ENCODE measurements at places on chromosomes 3 and 15.

- no peak for DNase-seq
These were observed 4.3 kb upstream of the NR2C2 start for GRCh38 chr3:14943042-14943441.

DNA sequence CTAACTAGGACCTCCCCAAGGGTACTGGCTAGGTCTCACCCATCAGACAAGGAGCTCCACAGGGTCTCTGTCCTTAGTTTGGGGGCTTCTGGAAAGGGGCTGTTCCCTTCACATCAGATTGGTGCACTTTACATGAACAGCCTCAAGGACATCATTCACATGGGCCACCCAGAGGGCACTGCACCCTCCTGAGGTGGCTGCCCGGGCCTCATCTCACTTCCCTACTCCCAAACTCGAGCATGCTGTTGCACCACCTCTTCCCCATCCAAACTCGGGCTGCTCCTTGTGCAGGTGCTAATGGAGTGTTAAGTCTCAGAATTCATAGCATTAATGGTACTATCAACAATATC, 48.1 kb downstream of the RAB11A start:
- no peak for DNase-seq

GRCh38 chr3:175002732-175003143, 143.6 kb downstream of the NAALADL2 start:
- DNase-seq, result no peak

GRCh38 chr3:107740992-107741896, 218.5 kb downstream of the BBX start:
- no peak for DNase-seq

- no peak for DNase-seq
These were observed 257.1 kb upstream of the TRIM42 start for GRCh38 chr3:140420621-140421357.

DNA sequence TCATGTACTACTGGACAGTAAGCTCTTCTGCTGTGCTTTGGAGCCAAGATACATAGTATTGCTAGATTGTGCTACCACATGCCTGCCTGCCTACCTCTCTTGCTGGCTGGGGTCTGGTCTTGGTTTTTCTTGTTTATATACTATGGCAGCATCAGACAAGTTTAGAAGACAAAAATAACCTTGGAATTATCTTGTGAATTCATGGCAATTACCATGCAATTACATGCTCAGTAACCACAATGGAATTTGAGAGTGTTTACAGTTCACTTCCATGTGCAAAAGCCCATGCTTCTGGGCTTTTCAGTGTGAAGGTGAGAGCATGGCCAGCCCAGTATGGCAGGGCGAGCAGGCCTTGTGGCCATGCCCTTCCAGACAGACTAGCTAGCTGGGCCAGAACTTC, 48.0 kb upstream of the C15orf61 start:
- no peak for DNase-seq

GRCh38 chr15:31828594-31828993, 201.7 kb upstream of the CHRNA7 start:
- DNase-seq, result no peak

DNA sequence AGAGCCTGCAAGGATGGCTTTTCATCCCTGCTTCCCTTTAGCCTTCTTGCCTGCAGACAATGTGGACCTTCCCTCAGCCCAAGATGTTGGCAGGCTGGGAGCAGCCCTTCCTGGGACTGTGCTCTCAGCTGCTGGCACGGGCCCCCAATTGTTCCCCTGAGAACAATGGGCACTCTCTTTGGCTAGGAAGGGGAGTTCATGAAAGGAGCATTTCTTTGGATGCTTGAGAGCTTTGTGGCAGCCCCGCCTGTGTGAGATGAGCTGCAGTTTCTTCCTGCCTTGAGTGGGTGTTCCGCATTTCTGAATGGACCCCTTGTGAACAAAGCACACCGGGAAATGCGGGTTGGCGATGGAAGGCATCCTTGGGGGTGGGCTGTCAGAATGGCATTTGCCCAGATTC, 35.0 kb upstream of the BSN start:
- no peak for DNase-seq

DNA sequence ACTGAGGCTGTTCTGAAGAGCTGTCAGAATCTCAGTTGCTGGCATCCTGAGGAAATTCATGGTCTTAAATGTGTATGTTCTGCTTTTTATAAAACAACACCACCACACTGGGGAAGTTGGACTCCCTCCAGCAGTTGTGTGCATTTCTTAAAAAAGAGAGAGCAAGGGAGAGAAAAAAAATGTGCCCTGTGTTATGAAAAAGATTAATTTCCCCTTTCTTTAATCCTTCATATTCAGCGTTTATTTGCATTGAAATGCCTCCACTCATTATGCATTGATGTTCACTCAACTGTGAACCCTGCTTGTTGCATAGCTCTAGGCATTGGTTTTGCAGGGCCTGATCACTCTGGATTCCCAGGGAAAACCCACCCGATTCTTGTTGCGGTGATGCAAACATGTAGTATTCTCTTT, 4.4 kb upstream of the ZNF609 start:
- DNase-seq, result no peak

GRCh38 chr3:5197470-5198312, 10.2 kb downstream of the EDEM1 start:
- no peak for DNase-seq

DNA sequence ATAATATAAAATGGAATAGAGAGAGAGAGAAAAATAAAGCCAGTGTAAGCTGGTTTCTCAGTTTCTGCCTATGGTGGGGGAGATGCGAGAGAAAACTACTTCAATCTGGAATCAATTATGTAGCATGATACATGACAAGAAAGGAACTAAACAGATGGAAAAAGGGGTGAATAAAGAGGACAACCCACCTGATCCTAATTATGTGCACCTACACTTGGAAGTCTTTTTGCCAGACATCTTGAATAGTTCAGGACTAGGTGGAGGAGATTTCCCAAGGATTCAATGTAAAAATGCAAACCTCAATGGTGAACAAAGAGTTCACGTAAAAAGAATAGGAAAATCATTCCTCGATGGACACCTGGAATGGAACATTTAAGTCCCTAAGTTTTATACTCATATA, 524.4 kb upstream of the RGMA start:
- DNase-seq, result no peak

- no peak for DNase-seq
These were observed 58.1 kb downstream of the SNX4 start for GRCh38 chr3:125461896-125462295.

- DNase-seq, result no peak
These were observed 170.9 kb downstream of the ANXA2 start for GRCh38 chr15:60226924-60227323.

- no peak for DNase-seq
These were observed 2.8 kb upstream of the SST start for GRCh38 chr3:187673012-187673411.

GRCh38 chr3:45551214-45552010, 43.1 kb upstream of the LIMD1 start:
- DNase-seq, result no peak

DNA sequence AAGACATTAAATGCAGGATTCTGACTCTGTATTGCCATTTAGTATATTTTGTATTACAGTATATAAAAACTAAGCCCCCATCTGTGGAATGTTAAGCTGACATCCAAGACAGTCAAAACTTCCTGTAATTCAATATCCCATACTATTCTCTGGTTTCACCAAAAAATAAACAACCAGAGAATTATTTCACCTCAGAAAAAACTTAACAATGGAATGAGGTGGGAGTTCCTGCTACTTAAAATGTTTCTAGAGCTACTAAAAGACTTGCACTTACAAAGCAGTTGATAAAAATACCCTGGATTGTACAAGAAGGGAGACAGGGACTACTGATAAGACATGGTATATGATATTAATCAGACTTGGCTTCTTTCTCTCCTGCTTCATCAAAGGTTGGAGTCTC, 8.3 kb downstream of the ARL13B start:
- no peak for DNase-seq

- no peak for DNase-seq
These were observed 1.6 kb downstream of the IMPDH2 start for GRCh38 chr3:49027634-49028033.

GRCh38 chr3:104677932-104678331, 688.8 kb upstream of the ALCAM start:
- DNase-seq, result no peak

- DNase-seq, result no peak
These were observed 49.1 kb upstream of the UTS2B start for GRCh38 chr3:191379446-191379845.

- DNase-seq, result no peak
These were observed 97.8 kb downstream of the NUP210 start for GRCh38 chr3:13322324-13322723.

DNA sequence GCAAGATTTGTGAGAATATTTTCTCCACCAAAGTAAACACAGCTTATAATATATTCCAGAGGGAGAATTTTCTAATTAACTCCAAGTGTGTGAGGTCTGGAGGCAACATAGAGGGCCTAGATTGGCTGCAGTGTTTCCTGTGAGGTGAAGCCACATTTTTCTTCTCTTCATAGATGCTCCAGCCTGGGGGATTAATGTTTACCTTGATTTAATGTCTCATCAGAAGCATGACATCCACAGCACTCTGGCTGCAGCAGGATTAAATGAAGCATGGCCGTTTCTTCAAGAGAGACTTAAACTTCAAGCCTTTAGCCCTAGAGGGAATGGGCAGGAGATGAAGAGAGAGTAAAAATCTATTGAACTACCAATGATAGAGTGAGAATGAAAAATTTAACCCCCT, 137.9 kb upstream of the ZBTB20 start:
- no peak for DNase-seq

DNA sequence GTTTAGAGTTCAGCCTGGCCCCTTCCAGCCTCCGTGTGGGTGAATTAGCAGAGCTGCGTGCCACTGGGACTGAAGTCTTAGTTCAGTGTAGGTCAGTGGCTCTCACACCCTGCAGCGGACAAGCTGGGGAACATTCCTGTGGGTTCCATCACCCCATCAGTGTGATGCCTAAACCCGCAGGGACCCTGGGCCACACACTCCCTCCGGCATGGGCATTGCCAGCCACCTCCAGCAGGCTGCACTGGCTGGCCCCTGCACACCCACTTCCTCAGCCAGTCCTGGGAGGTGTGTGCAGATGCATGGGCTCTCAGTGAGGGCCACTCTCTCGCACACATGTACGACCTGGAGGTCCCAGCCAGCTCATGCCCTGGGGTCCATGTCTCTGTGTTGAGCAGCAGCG, 32.1 kb upstream of the TOPBP1 start:
- DNase-seq, result no peak

GRCh38 chr3:184524981-184525336, 36.6 kb upstream of the EPHB3 start:
- no peak for DNase-seq

DNA sequence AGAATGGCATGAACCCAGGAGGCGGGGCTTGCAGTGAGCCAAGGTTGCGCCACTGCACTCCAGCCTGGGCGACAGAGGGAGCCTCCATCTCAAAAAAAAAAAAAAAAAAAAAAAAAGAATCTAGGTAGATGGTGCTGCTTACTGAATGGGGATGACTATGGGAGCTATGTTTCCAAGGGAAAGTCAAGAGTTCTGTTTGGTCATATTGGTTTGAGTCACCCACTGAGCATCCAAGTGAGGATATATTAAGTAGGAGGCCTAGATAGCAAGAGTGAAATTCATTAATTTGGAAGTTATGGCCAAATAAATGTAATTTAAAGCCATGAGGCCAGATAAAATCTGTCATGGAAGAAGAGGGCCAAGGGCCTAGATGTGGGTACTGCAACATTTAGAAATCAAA, 9.0 kb upstream of the UACA start:
- no peak for DNase-seq

DNA sequence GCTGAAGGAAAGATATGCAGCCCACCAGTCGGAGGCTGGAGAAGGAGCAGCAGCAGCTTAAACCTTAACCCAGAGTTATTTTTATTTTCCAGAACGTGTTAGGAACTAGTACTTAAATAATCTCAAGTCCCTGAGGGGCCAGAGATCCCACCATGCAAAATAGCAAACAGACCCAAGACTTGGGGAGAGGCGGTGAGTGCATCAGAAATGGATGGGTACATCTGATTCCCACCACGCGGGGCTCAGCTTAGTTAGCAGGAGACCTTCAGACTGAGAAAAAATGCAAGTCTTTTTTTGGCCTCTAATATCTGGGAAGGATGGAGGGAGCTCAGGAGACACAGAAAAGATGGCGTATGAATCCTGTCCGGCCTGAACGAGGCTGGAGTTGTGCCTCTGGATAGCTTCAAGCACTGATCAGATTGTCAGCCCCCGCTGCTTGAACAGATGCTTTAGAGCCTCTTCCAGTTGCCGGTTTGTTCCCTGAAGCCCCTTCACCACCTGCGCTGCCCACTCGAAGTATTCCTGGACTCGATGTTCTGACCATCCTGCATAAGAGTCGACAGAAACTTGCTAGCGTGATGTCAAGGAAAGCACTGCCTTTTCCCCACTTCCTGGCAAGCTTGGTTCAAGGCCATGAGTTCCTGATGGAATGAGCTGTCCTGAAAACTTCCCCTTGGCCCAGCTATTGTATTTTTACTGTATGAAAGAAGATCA, 1.3 kb downstream of the HDDC3 start:
- DNase-seq, result no peak

DNA sequence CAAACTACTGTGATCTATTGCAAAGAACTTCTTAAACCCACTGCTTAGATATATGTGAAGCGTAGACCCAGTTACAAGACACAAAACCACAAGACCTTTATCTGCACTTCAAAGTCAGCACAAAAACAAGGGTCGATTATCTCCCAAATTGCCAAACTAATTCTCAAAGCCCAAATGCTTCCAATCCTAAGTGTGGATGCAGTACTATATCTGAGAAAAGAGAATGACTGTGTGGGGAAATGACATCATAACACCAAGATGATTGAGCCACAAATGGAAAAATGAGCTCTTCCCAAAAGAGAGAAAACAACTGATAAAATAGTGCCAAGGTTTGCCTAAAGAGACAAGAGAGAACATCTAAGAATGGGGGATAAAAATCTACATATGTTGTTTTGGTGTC, 86.2 kb downstream of the MEIS2 start:
- no peak for DNase-seq

DNA sequence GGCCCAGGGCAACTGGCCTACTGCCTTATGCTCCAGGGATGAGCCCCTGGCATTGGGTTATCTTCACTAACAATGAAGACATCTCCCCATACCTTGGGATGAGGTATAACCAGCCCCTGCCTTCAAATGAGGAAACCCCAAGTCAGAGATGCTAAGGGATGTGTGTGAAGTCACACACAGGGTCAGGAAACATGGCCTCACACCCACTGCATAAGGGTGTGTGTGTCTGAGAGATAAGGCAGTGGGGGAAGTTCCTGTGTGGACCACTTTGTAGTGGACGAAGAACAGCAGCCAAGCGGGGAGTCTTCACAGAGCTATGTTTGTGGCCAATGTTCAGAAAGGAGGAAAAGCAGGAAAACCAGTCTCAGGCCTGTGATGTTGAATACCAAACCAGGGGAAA, 10.5 kb downstream of the ELP6 start:
- DNase-seq, result no peak

- DNase-seq, result no peak
These were observed 4.0 kb upstream of the CAPN3 start for GRCh38 chr15:42355291-42355690.

DNA sequence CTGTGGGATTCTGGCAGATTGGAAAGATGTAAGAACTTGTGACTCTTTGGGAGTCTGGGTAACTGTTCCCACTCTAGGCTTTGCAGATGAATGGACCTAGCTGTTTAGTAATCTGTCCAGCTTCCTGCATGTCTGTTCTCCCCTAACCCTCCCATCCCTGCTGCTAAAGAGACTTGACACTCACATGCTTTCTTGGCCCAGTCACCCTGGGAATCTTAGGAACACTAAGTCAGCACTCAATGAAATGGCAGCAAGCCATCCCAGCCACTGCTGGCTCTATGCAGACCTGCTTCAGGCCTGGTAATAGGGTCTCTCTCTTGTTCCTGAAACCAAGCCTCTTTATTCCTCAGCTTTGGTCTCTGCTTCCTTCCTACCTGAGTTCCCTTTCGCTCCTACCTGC, 63.7 kb upstream of the THSD4 start:
- DNase-seq, result no peak

GRCh38 chr3:112333381-112334317, 693 bp downstream of the CD200 start:
- DNase-seq, result no peak
